Activated T-cell treated with anti-CD3 and anti-CD28 coated beads, Interleukin-2, amount 50 U/mL, for 1 hour (primary cell): ENCODE measurements at places on chromosomes 13 and 19.

- no peak for DNase-seq
Observed at GRCh38 chr13:90402613-90403012, 944.9 kb upstream of the MIR17HG start.

GRCh38 chr13:94712812-94713560, 641 bp upstream of the SOX21 start:
- DNase-seq: no peak

DNA sequence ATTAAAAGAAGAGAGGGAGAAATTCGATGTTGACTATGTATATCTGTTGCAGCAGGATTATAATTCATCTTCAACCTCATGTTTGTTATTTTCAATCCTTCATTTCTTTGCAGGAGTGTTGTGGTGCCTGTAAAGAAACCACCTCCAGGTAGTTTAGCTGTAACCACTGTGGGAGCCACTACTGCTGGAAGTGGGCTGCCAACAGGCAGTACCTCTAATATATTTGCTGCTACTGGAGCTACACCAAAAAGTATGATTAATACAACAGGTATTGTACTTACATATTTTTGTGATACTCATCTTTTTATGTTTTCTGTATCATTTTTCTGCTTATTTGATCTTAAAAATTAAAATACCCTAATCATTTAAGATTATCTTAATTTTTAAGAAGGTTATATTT, 266.5 kb downstream of the NBEA start:
- DNase-seq: no peak

DNA sequence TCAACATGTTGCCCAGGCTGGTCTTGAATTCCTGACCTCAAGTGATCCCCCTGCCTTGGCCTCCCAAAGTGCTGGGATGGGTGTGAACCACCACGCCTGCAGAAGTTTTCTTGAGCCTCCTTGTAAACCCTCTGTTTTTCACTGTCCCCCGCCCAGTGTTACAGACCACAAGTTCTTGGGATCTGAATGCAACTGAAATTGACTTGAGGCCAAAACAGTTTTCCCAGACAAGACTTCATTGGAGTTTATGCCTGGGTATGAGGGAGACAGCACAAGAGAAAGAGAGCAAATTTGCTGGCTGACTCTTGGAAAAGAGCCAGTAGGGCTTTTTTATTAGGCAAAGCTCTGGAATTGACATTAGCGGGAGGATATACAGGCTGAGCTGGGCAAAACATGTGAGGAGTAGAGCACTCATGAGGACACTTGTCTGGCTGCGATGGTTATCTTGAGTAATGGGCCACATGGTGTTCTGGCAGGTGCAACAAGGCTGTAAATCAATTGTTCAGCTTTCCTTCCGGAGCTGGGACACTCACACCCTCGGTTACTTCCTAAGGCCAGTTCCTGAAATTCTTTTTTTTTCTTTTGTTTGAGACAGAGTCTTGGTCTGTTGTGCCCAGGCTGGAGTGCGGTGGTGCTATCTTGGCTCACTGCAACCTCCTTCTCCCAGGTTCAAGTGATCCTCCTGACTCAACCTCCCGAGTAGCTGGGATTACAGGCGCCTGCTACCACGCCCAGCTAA, 12.7 kb upstream of the HNRNPL start:
- DNase-seq: no peak

GRCh38 chr13:24618011-24618955, 61.9 kb upstream of the ATP12A start:
- DNase-seq: peak; percentile 54

- DNase-seq: no peak
Observed at GRCh38 chr13:33730147-33730546, 87.8 kb upstream of the RFC3 start.
